ENCODE measurements at places on chromosomes 2 and 18. TPM values are rescaled to one million over a fixed set of nuclear protein-coding genes. Genes with fewer than 3 reads are reported as not detected.

GALNT5 gene
- 0.11 TPM for total RNA-seq

- no peak overlapping the region for H3K4me3 ChIP-seq
- peaks cover 48% of the 10 kb centered on the region for H3K36me3 ChIP-seq
- H3K27ac ChIP-seq = no peak overlapping the region
- DNase-seq = no peak
Measured at GRCh38 chr2:216469661-216470060, 29.0 kb upstream of the RPL37A start.

PDE1A gene
- 4.8 TPM for total RNA-seq

DNA sequence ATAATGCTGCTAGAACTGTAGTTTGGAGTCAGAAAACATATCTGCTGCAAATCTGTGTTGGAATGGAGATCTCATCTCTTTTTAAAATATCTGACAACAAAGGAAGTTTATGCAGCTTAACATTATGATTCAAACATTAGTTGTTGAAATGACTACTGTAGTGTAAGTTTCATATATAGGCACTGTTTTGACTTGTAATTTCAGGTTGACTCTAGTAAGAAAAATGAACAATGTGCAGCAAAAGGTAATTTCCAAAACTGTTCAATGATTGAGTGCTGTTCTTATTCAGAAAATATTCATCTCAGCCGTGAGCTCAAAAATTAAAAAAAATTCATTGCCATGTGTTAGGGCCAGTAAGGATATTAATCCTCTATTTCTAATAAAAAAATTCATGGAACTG lies 48.5 kb downstream of the CCDC138 start:
- no peak for DNase-seq
- no peaks in the 10 kb centered on the region for H3K36me3 ChIP-seq
- H3K27me3 ChIP-seq = no peaks in the 10 kb centered on the region

ALPI gene
- total RNA-seq = not detected

- H3K27ac ChIP-seq = no peak overlapping the region
- H3K4me3 ChIP-seq = no peak overlapping the region
- no peaks in the 10 kb centered on the region for H3K27me3 ChIP-seq
- DNase-seq = peak; percentile 22
- H3K36me3 ChIP-seq = no peaks in the 10 kb centered on the region
Measured at GRCh38 chr2:240638512-240639160, 13.4 kb downstream of the GPR35 start.

UGT1A10 gene
- not detected for total RNA-seq

DNA sequence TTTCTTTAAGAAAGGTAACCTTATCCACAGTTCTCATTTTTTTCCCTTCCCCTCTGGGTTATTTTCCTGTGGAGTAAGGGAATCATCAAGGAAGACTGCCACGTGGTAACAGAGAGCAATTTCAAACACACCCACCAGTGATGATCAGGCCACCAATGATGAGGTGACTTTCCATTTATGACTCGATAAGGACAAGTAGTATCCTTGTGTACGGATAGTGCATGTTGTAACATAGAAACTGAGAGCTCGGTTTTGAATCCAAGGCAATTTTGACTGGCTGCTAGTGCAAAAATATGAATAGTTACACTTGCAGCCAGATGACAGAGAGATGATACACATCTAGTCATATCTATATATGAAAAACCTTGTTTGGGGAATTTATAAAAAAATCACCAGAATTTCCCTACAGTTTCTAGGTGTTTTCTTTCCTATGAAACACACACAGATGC lies 143.6 kb upstream of the TCF4 start:
- no peak overlapping the region for H3K4me3 ChIP-seq
- H3K4me1 ChIP-seq = peaks cover 6% of the 10 kb centered on the region
- no peaks in the 10 kb centered on the region for H3K36me3 ChIP-seq
- DNase-seq = no peak
- H3K27me3 ChIP-seq = no peaks in the 10 kb centered on the region

SCN7A gene
- 2.9 TPM for total RNA-seq

DNA sequence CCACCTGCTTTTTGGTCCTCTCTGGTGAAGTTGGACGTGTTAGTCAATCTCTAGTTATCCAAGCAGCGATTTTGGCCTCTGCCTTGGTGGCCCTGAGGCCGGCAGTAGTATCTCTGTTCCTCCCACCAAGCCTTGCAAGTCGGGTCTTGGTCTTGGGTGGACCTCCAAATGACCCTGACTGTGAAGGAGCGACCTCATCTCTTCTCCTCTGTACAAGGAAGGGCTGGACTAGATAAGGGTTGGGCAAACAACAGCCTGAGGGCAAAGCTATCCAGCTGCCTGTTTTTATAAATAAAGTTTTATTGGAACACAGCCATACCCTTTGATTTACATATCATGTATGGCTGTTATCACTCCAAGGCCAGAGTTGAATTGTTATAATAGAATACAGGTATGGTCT lies 74.6 kb upstream of the FOSL2 start:
- peaks cover 28% of the 10 kb centered on the region for H3K4me1 ChIP-seq
- no peaks in the 10 kb centered on the region for H3K36me3 ChIP-seq
- no peak overlapping the region for H3K4me3 ChIP-seq
- peak overlapping the region; percentile 72 for H3K27ac ChIP-seq

VWA3B gene
- not detected for total RNA-seq

SLC8A1 gene
- 5.6 TPM for total RNA-seq

CROCC2 gene
- total RNA-seq = 2.9 TPM

DNA sequence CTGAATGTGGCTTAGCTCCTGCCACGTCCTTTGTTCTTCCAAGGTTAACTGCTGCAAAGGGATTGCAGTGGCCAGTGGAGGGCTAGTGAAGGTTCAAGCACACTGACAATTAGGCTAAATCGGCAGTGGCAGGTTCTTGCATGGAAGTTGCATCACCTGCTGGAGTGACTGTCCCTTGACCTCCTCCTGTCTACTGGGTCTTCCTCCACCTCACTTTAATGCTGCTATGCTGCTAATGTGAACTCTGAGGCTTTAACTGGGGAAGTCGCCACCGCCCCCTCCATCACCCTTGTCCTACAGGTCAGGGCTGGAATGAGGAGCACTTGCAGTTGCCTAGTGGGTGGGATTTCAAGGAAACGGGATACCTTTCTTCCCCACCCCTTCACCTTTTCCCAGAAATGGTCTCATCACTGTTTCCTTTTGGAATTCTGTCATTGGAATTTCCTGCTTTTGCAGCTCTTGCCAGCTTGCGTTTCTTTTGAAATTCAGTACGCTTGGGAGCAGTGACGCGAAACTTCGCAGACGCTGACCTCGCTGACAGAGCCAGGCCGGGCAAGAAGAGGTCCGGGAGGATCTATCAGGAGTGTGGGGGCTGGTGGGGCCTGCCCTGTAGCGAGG lies 150.3 kb downstream of the SH3RF3 start:
- H3K4me3 ChIP-seq = no peak overlapping the region
- H3K36me3 ChIP-seq = no peaks in the 10 kb centered on the region
- no peak for DNase-seq
- no peak overlapping the region for H3K27ac ChIP-seq
- H3K4me1 ChIP-seq = peaks cover 5% of the 10 kb centered on the region
- no peaks in the 10 kb centered on the region for H3K27me3 ChIP-seq

PTPRN gene
- total RNA-seq = not detected

- H3K27ac ChIP-seq = no peak overlapping the region
- no peak for DNase-seq
- H3K4me1 ChIP-seq = no peaks in the 10 kb centered on the region
- H3K4me3 ChIP-seq = no peak overlapping the region
Measured at GRCh38 chr2:212271583-212271982, 267.0 kb downstream of the ERBB4 start.

SOX11 gene
- total RNA-seq = not detected

- H3K27me3 ChIP-seq = no peaks in the 10 kb centered on the region
- no peaks in the 10 kb centered on the region for H3K4me1 ChIP-seq
- no peak overlapping the region for H3K4me3 ChIP-seq
- H3K36me3 ChIP-seq = no peaks in the 10 kb centered on the region
- no peak for DNase-seq
- H3K27ac ChIP-seq = no peak overlapping the region
Measured at GRCh38 chr2:191643429-191643828, 34.5 kb upstream of the NABP1 start.

TWIST2 gene
- total RNA-seq = 108 TPM

FAM210A gene
- 2.1 TPM for total RNA-seq

DNA sequence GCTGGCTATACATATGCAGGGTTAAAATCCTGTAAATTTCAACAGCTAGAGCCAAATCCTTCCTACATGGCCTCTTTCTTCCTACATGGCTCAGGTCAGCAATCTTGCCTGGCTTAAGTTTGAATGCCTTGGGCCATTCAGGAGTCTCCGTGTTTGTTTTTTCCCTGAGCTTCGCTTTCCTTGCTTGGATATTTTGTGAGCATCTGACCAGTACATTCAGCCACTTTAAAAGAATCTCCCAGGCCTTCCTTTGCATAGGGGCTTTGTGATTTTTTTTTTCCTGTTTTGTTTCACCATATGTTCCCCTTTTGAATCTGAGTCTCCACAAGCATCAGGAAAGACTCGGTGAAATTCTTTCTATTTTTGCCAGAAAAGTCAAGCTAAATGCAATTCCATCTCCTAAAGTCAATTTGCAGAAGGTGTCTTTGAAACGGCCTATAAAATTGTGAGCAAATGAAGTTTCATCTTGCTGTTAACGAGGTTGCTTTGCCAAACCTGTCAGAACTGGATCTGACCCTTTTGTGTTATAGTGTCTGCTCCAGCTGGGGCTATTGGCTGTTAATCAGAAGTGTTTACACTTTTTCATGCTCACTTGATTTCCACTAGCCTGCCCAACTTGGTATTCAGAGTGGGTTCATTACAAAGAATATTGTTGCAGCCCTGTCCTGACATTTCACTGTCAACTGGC lies 256.9 kb downstream of the DCC start:
- no peaks in the 10 kb centered on the region for H3K4me1 ChIP-seq
- H3K36me3 ChIP-seq = no peaks in the 10 kb centered on the region
- no peak overlapping the region for H3K27ac ChIP-seq
- no peak for DNase-seq

CDKL4 gene
- 2.0 TPM for total RNA-seq

GRCh38 chr18:61606759-61607158 lies 273.5 kb downstream of the CDH20 start:
- no peaks in the 10 kb centered on the region for H3K4me1 ChIP-seq
- peak overlapping the region; percentile 45 for H3K27ac ChIP-seq
- no peak for DNase-seq
- H3K27me3 ChIP-seq = no peaks in the 10 kb centered on the region
- H3K36me3 ChIP-seq = no peaks in the 10 kb centered on the region

GRCh38 chr2:25234738-25235137 lies 66.4 kb upstream of the POMC start:
- no peaks in the 10 kb centered on the region for H3K4me1 ChIP-seq
- no peak overlapping the region for H3K27ac ChIP-seq
- DNase-seq = no peak
- H3K27me3 ChIP-seq = no peaks in the 10 kb centered on the region
- H3K4me3 ChIP-seq = no peak overlapping the region

CD8A gene
- total RNA-seq = 17.7 TPM

EVA1A gene
- total RNA-seq = not detected

EPB41L3 gene
- 90.9 TPM for total RNA-seq

DNA sequence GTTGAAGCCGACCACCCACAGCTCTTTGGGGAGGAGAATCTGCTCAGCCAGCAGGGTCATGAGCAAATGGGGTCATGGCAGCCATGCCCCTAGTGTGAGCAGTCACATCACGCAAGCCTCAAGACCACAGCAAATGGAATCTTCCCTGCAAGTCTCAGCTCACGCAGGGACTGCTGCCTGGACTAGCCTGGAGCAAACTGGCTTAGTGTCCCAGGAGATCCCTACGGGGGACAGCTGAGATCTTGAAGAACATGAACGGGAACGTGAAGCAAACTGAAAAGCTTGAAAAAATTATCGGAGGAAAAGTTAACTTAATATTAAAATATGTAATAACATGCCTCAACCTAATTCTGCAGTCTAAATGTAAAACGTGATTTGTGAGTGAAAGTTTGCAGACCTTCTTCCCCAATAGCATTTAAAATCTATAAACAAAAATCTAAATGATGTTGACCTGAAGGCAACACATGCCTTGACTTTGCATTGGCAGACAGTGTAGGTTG lies 118.4 kb downstream of the FAM124B start:
- no peaks in the 10 kb centered on the region for H3K36me3 ChIP-seq
- no peaks in the 10 kb centered on the region for H3K27me3 ChIP-seq
- H3K4me3 ChIP-seq = no peak overlapping the region
- DNase-seq = no peak
- no peak overlapping the region for H3K27ac ChIP-seq
- no peaks in the 10 kb centered on the region for H3K4me1 ChIP-seq

COLEC11 gene
- total RNA-seq = 0.75 TPM

GRCh38 chr2:157898591-157898996 lies 22.5 kb upstream of the ACVR1 start:
- no peaks in the 10 kb centered on the region for H3K27me3 ChIP-seq
- H3K4me1 ChIP-seq = no peaks in the 10 kb centered on the region
- no peaks in the 10 kb centered on the region for H3K36me3 ChIP-seq
- DNase-seq = no peak
- H3K27ac ChIP-seq = no peak overlapping the region
- no peak overlapping the region for H3K4me3 ChIP-seq

ERBB4 gene
- total RNA-seq = 1.7 TPM

- H3K4me1 ChIP-seq = peaks cover 4% of the 10 kb centered on the region
- no peak overlapping the region for H3K4me3 ChIP-seq
- DNase-seq = no peak
- H3K36me3 ChIP-seq = no peaks in the 10 kb centered on the region
Measured at GRCh38 chr2:46921676-46922448, 6.3 kb upstream of the MCFD2 start.

- no peaks in the 10 kb centered on the region for H3K36me3 ChIP-seq
- peaks cover 31% of the 10 kb centered on the region for H3K4me1 ChIP-seq
- no peak for DNase-seq
- no peak overlapping the region for H3K27ac ChIP-seq
Measured at GRCh38 chr18:35463050-35463449, 34.7 kb downstream of the INO80C start.

- H3K4me3 ChIP-seq = no peak overlapping the region
- H3K27me3 ChIP-seq = no peaks in the 10 kb centered on the region
- H3K4me1 ChIP-seq = no peaks in the 10 kb centered on the region
- no peak overlapping the region for H3K27ac ChIP-seq
- no peaks in the 10 kb centered on the region for H3K36me3 ChIP-seq
Measured at GRCh38 chr2:220904015-220904414, 668.1 kb downstream of the EPHA4 start.

DNA sequence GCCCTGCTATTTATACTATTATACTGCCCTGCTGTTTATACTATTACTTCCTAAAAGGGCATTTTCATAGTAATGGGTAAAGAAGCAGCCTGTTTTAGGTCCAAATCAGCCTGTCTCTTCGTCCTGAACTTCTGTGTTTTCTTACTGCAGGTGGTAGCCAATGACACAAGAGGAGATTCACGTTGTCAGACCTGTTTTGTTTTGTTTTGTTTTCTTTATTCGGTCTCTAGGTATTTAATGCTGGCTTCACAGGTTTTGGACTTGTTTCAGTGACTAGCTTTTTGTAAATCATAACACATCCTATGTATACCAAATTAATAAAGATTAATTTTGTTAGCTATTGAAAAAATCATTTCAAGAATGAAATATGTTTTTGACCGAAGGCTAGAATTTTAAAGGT lies 116.4 kb downstream of the MAP3K20 start:
- H3K4me1 ChIP-seq = peaks cover 58% of the 10 kb centered on the region
- DNase-seq = no peak
- no peaks in the 10 kb centered on the region for H3K27me3 ChIP-seq
- H3K4me3 ChIP-seq = no peak overlapping the region

PDCD1 gene
- not detected for total RNA-seq

UCN gene
- total RNA-seq = not detected

RAB6C gene
- not detected for total RNA-seq

Measured in ascending aorta (tissue), 2 donors.